ENCODE measurements at places on chromosomes 1 and 21.

DNA sequence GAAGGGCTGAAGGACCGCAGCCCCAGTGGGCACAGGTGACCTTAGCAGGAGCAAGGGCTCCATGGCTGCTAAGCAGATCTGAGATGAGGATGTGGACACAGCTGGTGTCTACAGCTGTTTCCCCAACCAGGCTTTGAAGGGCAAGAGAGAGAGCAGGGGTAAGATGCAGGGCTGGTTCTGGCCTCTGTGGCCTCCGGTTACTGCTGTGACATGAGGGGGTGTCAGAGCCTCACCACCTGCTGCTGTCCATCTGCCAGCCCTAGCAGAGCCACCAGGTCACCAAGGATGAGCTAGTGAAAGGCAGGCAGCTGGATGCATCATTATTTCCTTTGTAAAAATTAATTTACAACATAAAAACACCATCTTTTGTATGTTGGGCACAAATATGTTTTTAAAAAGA lies 33.4 kb downstream of the OBSCN start:
- no peak for DNase-seq

DNA sequence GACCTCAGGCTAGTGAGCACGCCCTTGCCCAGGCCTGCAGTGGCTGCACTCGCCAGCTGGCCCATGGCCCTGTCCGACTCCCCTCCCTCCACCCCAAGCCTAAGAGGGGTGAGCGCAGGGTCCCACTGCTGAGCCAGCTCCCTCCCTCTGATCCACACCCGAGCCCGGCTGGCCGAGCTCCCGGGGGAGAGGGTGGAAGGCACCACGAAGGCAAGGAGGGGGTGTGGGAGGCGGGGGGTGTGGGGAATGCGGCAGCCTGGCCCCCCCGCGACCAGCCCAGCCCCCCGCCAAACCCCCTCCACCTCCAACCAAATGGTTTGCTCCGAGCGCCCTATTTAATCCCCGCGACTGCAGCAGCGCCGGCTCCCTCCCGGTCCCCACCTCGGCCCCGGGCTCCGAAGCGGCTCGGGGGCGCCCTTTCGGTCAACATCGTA lies at the start of gene CADM3:
Gene CADM3, plus strand, starts transcription at position 362 of the 434 bp plus-strand sequence. CDS start 151 bp downstream, outside the sequence.
- DNase-seq: no peak

DNA sequence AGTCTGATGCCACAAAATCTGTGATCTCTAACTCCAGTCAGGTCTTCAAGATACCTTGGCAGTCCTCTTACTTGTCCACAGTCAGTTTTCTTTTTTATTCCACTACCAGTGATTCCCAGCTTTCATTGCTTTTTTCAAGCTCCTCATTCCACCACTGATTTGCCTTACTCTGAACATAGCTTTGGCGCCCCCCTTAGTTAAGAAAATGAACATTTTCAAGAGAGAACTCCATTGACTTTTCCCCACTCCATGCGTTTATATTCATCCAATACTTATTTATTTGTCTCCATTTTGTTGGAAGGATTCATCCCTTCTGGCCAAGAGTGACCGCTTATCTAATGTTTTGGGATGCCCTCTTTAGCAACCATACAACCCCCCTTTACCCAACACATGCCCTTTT lies 33.9 kb upstream of the IPO9 start:
- no peak for DNase-seq

DNA sequence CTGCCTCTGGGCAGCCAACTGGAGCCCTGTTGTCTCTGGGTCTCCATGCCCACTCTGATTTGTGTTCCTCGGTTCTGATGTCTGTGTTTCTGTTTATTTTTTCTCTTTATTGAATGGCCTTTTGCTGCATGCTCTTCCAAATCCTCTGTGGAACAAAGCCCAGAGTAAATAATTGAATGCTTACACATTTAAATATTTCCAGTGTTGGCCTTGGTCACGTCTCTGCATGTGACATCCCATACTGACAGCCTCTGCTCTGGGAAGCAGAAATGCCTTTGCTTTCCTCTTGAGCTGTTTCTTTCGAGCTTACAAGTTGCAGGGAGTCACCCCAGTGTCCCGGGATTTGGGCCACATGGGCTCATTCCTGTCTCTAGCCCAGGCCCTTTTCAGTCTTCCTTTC lies 267.9 kb downstream of the PTPRU start:
- no peak for DNase-seq

DNA sequence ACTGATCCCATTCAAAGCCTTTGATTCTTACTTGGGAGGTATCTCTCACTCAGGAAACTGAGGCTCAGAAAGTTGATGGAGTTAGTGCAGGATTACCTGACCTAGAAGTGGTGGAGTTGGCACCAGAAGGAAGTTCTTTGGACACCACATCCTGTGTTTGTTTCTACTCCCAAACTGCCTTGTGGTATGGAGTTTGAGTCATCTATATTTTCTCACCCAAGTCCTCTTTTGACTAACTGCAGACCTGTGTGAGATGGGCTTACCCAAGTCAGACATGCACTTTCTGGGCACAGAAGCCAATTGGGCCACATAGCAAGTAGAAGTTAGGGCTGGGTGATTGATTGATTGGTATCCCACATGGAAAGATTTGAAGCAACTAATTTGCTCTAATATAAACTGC lies 36.1 kb downstream of the FGGY start:
- DNase-seq: no peak

- no peak for DNase-seq
Measured at GRCh38 chr21:42454786-42455185, 41.2 kb downstream of the RSPH1 start.

DNA sequence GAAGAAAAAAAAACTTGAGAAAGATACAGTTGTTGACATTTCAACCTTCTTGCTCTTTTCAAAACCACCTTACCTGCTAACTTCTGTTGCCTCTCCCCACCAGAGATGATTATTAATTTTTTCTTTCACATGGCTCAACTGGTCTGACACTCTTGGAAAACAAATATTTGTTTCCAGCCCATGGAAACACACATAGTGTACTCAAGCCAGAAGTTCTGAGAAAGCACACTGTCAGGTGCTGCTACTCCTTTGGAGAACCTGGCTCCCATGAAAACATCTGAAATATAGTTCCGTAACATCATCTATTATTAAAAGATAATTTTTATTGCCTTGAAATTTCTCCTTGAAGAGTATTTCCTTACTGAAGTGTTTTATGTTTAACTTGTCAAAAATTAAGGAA lies 145.0 kb upstream of the C1orf105 start:
- no peak for DNase-seq

GRCh38 chr1:19477284-19478249 lies 7.8 kb downstream of the CAPZB start:
- peak; percentile 50 for DNase-seq

DNA sequence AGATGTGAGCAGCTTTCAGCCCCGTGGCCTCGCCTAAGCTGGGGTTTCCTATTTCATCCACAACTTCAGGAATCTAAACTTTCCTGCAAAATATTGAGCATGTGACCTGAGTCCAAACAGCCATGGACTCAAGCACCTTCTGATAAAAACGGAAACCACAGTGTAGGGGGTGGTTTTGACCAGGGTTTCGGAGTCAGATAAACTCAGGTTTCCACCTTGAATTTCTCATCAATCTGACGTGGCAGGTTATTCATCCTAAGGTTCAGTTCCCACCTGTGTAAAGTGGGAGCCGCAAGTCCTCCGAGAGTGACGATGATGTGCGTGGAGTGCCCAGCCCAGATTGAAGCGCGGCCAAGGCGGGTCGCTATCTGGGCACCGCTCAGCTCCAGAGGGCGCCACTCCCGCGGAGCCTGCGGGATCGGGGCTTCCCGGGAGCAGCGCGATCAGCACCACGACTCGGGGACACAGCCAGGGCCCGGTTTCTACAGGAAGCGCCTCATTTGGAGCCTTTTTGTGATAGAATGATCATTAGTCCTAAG lies 871 bp upstream of the ETS2 start:
- no peak for DNase-seq

DNA sequence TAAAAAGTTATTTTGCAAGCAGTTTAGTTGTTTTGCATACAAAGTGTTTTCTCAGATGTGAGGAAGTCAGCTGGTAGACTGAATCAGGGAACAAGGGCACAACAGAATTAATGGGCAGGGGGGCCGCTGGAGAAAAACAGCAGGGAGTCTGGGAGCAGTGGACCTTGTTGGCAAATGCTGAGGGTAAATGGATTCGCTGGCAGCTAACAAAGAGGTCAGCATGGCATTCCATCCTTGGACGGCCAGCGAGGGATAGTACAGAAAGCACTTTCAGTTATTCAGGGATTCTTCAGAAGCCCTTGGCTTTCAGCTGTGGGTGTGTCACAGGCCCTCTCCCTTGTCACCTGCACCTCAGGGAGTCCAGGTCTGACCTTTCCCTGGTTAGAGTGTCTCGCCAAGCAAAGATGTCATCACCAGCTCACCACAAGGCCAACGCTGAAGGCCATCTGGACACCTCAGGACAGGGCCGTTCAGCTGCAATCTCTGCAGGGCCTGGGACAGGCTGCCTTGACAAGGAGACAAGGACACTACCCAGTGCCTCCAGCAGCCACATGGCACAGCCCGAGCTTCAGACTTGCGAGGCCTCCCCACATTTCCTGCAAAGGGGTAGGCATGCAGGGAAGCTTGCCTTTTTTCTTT lies 90.4 kb downstream of the KCNN3 start:
- DNase-seq: no peak

GRCh38 chr21:33265664-33266049 lies 510 bp upstream of the IL10RB start:
- DNase-seq: peak; percentile 85

- DNase-seq: no peak
Measured at GRCh38 chr1:237953238-237953637, 62.5 kb upstream of the ZP4 start.

- DNase-seq: no peak
Measured at GRCh38 chr1:108815566-108815965, 41.3 kb downstream of the AKNAD1 start.

GRCh38 chr1:192574073-192574472 lies 1.5 kb upstream of the RGS1 start:
- DNase-seq: peak; percentile 34

- peak; percentile 92 for DNase-seq
Measured at GRCh38 chr1:113871597-113872113, at the start of gene PTPN22. Gene PTPN22, minus strand, starts transcription at chr1:113871712.

DNA sequence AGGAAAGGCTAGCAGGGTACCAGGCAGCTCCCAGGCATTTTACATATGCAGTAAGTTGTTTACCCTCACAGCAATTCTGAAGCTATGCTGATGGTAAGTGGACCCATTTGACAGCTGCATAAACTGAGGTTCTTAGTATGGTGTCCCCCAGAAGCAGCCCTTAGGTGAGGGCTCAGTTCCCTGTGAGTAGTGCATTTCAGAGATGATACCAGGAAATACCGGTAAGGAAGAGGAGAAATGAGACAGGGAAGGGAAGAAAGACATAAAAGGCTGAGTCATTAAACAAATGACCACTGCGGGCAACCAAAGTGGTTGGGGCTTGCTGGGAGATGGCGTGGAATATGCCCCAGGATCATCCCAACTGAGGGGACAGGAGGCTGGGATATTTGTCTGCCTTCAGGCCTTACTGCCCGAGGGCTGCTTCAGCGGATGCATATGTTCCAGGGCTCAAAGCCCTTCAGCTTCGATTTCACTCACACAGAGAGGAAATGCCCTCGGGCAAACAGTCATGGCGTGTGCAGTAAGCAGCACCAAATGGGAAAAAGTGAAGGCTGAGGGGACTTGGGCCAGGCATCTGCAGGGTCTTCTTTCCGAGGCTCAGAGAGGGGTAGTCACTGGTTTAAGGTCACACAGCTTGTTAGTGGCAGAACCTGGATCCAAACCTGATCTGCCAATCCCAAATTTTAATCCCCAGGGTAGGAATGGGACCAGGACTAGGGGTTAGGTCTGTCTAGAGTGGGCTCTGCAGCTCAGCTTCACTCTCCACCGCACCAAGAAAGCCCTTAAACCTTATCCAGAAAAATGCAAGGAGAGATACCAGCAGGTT lies 133.7 kb upstream of the RUNX3 start:
- DNase-seq: no peak

- no peak for DNase-seq
Measured at GRCh38 chr1:198607714-198608113, 31.1 kb upstream of the PTPRC start.

GRCh38 chr1:172724765-172725613 lies 66.1 kb downstream of the FASLG start:
- peak; percentile 24 for DNase-seq

GRCh38 chr1:47616036-47616435 lies 178.2 kb downstream of the FOXD2 start:
- no peak for DNase-seq

- DNase-seq: no peak
Measured at GRCh38 chr1:243513726-243514491, 258.1 kb downstream of the SDCCAG8 start.

DNA sequence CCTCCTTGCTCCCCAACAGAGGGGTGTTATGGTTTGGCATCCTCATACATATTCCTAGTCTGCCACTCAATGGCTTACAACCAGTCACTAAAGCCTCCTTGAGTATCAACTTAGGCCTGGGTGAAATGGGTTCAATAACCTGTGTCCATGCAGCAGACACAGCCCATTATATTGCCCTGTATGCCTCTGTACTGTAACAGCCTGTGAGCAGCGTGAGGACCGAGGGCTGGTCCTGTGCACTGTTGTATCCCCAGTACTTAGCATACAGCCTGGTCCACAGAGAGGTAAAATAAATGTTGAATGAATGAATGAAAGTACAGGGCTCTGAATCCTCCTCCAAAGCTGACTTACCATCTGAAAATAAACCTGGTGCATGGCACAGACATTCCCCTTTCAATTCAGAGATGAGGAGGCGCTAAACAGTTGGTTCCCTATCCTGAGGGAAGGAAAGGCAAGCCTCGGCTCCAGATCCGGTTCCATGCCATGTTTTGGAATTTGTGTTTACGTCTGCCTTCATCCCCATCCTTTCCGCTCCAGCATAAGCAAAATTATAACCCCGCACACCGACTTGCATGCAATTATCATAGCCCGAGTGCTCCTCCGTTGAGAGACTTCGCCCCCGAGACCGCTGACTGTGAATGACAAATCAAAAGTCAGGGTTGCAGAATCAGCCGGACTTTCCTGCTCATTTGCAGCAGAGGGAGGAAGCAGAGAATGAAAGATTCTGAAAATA lies 45.0 kb upstream of the DNAJC6 start:
- DNase-seq: no peak

DNA sequence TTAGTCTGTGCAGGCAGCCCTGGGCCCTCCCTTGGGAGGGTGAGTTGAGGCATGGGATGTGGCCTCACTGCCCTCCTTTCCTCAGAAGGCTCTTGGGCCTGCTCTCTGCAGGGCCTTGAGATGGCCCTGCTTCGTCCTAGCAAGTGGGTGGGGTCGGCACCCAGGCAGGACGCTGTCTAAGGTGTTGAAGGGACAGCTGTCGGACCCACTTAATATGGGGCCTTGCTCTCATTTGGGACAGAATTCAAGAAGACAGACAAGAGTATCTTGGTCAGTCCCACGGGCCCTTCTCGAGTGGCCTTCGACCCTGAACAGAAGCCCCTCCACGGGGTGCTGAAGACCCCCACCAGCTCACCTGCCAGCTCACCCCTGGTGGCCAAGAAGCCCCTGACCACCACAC lies 26.0 kb upstream of the PDXK start:
- no peak for DNase-seq

DNA sequence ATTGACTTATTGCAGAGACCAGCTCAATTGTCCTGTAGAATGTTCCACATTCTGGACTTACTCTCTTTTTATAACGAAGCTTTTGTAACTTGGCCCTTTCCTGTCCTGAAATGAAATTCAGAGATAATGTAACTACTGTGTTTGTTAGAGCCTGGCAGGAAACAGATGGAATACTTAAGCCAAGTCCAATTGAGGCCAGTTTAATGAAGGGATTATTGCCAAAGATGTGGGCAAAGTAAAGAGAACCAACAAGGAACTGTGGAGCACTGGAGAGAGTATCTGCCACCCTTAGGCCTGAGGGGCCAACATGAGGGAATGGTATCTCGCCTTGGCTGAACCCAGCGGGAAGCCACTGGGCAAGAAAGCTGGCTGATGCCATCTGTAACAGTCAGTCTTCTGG lies 32.9 kb downstream of the MFSD2A start:
- DNase-seq: no peak

- no peak for DNase-seq
Measured at GRCh38 chr21:35095859-35096291, 46.8 kb upstream of the RUNX1 start.
